ENCODE measurements at places on chromosomes 12 and 14. TPM values are rescaled to one million over a fixed set of nuclear protein-coding genes. Genes with fewer than 3 reads are reported as not detected.

GRCh38 chr14:79294499-79294898, 916.8 kb downstream of the DIO2 start:
- H3K27ac ChIP-seq: no peak overlapping the region
- DNase-seq: no peak
- no peaks in the 10 kb centered on the region for H3K4me1 ChIP-seq
- H3K36me3 ChIP-seq: no peaks in the 10 kb centered on the region

DNA sequence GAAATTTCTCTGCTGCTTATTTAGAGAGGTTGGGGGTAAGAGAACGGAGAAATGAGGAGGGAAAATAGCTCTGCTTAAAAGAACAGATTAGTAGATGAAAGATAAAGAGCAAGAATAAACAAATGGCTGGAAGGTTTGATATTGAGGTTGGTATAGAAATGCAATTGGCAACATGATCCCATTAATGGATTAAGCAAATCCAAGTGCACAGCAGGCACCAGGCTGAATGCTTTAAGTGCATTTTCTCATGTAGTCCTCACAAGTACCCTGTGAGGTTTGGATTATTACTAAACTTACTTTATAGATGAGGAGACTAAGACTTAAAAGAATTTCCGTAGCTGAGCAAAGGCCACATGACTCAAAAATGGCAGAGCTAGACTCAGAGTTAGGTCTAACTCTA, 76.9 kb upstream of the ATF1 start:
- H3K27ac ChIP-seq: no peak overlapping the region
- DNase-seq: no peak
- no peaks in the 10 kb centered on the region for H3K4me1 ChIP-seq
- peaks cover 58% of the 10 kb centered on the region for H3K36me3 ChIP-seq
- H3K27me3 ChIP-seq: no peaks in the 10 kb centered on the region
- no peak overlapping the region for H3K4me3 ChIP-seq

DNA sequence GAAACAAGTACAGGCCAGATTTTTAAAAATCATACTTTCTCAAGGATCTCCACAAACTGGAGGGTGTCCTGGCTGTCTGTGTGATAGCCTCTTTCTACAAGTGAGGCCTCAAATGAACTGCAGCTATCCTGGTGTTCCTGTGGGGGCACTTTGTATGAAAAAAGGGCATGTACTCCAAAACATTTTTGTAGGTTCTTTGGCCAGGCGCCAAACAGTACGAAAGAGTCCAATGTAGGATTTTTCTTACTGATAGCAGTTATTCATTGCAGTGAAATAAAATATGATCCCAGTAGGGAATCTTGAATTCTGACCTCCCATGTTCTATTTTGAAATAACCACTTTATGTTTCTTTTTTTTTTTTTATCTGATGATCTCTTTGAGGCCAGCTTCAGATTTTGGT, 381.7 kb downstream of the PAWR start:
- H3K4me1 ChIP-seq: no peaks in the 10 kb centered on the region
- H3K27ac ChIP-seq: no peak overlapping the region
- no peaks in the 10 kb centered on the region for H3K36me3 ChIP-seq
- H3K27me3 ChIP-seq: no peaks in the 10 kb centered on the region
- no peak overlapping the region for H3K4me3 ChIP-seq

- no peaks in the 10 kb centered on the region for H3K36me3 ChIP-seq
- DNase-seq: no peak
- H3K4me3 ChIP-seq: no peak overlapping the region
- no peaks in the 10 kb centered on the region for H3K4me1 ChIP-seq
- H3K27me3 ChIP-seq: no peaks in the 10 kb centered on the region
These were observed 42.4 kb downstream of the NUAK1 start for GRCh38 chr12:106096376-106096775.

- H3K4me1 ChIP-seq: peaks cover 9% of the 10 kb centered on the region
- no peaks in the 10 kb centered on the region for H3K36me3 ChIP-seq
- DNase-seq: no peak
- H3K27me3 ChIP-seq: no peaks in the 10 kb centered on the region
- peak overlapping the region; percentile 99 for H3K27ac ChIP-seq
These were observed 1.2 kb upstream of the DCAF11 start for GRCh38 chr14:24113379-24113800.

DNA sequence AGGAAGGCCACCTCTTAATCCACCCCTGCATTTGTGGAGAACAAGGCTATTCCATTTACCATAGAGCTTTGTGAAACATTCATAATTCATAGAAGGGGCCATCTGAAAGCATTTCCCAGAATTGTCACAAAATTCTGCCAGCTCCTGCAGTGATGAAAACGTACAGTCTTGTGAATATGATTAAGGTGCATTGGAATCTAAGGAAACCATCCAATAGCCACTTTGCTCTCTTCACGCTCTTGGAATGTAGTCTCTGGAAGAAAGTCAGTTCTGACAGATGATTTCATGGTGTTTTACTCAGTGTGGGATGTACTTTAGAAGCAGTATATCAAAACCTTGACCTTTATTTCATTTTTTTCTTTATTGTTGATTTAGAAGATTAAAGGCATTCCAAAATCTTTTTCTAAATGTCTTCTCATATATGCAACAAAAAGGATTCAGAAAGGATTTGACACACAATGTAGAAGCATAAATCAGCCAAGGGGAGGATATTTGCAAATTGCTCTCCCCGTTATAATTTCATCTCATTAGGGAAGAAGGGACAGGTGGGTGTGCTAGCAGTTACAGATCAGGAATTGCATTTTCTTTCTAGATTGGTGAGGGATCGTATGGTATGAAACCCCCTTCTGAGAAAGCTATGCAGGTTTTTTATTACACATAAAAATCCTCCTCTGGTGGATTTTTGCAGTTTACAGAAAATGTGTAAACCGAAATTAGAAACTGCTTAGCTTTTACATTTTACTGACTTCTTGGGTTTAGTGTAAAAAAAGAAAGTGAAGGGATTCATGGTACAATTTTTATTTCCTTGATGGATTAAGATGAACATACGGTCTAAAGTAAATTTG, 390.2 kb downstream of the LRIG3 start:
- H3K4me3 ChIP-seq: no peak overlapping the region
- no peaks in the 10 kb centered on the region for H3K27me3 ChIP-seq
- no peaks in the 10 kb centered on the region for H3K36me3 ChIP-seq
- H3K27ac ChIP-seq: no peak overlapping the region
- no peak for DNase-seq

DNA sequence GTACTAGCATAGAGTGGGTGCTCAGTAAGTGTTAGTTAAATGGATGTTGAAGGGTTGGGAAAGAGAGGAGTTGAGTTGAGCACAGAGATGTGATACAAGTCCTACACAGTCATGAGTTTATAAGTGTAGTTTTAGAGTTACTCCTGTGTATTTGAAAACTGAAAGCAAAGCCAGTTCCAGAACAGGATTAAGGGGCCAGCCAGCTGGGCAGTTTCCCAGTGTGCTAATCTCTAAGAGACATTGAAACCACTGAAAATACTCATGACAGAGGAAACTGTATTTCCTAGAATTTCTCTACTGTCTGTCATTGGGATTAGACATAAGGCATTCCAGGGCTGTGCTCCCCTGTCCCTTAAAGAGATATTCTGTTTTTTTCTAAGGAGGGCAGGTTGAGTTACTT, 101.0 kb downstream of the DERA start:
- no peaks in the 10 kb centered on the region for H3K4me1 ChIP-seq
- DNase-seq: no peak
- H3K27me3 ChIP-seq: no peaks in the 10 kb centered on the region
- no peaks in the 10 kb centered on the region for H3K36me3 ChIP-seq
- H3K27ac ChIP-seq: no peak overlapping the region

DNA sequence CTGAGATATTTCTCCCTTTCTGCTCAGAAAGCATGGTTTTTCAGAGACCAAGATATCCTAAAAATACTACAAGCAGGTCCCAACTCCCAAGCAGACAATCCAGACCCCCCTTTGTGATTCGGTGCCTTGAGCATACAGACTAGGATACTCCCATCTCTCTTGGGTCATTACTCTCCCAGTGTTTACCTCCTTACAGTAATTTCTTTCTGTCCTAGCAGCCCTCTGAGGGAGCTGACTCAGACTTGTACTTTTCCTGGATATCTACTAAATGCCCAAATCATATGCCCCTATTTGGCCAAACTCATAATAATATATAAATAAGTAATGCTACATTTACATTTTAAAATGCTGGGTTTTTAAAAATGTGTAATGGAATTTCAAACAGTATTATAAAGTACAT, 355.6 kb downstream of the LRIG3 start:
- no peak for DNase-seq
- H3K36me3 ChIP-seq: no peaks in the 10 kb centered on the region
- no peaks in the 10 kb centered on the region for H3K27me3 ChIP-seq

DNA sequence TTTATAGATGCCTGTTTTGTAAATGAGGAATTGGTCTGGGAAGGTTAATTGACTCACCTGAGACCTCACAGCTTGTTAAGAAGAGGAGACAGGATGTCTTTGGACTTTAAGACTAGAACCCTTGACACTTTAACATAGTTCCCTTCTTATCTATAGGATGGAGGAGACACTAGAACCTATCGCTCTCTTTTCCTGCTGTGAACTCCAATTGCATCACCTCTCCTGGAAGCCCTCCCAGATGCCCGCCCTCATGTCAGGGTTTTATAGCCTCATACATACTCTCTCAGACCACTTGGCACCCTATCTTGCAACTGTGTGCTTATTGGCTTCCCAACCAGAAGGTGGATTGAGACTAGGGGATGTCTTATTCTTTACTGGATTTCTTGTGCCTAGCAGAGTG, 2.5 kb upstream of the CTDSP2 start:
- H3K27ac ChIP-seq: no peak overlapping the region
- no peak overlapping the region for H3K4me3 ChIP-seq
- H3K4me1 ChIP-seq: peaks cover 9% of the 10 kb centered on the region

KERA gene
- not detected for total RNA-seq

KCNK13 gene
- not detected for total RNA-seq

LMO3 gene
- 8.6 TPM for total RNA-seq

C12orf50 gene
- total RNA-seq: not detected

KRT83 gene
- not detected for total RNA-seq

PTPRR gene
- total RNA-seq: 30.3 TPM

TMEM117 gene
- total RNA-seq: 60.1 TPM

Data from Peyer's patch (tissue), 4 donors.